ENCODE measurements at places on chromosomes 16 and 17. TPM values are rescaled to one million over a fixed set of nuclear protein-coding genes. Genes with fewer than 3 reads are reported as not detected.

Gene TP53TG3D
- total RNA-seq: not detected

DNA sequence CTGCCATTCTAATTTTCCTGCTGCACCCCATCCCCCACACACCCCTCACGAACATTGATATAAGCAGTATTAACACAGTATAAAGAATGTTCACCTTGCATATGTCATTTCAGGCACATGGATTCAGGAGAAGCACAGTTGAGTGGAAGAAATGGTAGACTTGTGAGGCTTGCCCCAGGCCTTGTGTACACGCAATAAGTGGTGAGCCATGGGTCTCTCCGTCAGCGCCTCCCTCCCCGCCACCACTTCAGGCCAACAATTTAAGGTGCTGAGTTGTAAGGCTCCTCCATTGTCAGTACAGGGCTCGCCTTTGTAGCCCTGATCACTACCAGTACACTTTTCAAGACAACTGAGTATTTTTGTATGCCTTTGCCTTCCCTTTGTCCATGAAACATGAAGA, 12.2 kb upstream of the CLEC18C start:
- no peaks in the 10 kb centered on the region for H3K27me3 ChIP-seq
- H3K4me3 ChIP-seq: no peak overlapping the region
- H3K36me3 ChIP-seq: peaks cover 20% of the 10 kb centered on the region
- no peaks in the 10 kb centered on the region for H3K4me1 ChIP-seq
- H3K27ac ChIP-seq: no peak overlapping the region
- no peak for DNase-seq

DNA sequence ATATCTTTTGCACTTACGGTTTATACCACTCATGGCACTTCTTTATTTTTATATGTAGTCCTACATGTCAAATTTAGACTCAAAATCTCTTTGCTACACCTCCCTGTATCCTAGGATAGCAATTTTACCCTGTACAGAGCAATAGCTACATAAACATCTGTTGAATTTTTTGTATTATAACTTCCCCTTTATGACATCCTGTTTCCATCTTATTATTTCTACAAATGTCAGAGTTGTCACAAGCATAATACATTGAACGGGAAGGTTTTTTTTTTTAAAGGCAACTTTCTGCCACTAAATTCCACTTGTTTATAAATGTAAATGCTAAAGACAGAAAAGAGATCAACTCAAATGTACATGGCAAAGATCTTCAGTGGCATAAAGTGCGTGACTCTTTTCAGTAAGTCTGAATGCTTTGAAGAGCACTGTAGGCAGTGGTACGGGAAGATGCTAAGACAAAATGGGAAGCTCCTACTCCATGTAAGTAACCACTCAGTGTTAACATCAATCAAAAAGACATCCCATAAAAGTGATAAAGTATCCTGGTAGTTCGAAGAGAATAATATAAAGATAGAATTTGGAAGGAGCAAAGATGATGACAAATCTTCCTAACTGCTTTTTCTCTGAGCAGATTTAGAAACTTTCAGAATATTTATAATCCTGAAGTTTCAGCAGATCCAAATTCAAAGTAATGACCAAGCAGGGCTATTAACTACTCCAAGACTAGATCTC, 26.8 kb downstream of the GNA13 start:
- no peak overlapping the region for H3K4me3 ChIP-seq
- no peak for DNase-seq
- peaks cover 38% of the 10 kb centered on the region for H3K36me3 ChIP-seq
- H3K27me3 ChIP-seq: no peaks in the 10 kb centered on the region
- H3K27ac ChIP-seq: no peak overlapping the region

GRCh38 chr17:5128905-5129535, 13.2 kb downstream of the USP6 start:
- H3K27ac ChIP-seq: no peak overlapping the region
- DNase-seq: no peak
- H3K4me1 ChIP-seq: no peaks in the 10 kb centered on the region

Gene PYCARD
- total RNA-seq: 99.5 TPM

DNA sequence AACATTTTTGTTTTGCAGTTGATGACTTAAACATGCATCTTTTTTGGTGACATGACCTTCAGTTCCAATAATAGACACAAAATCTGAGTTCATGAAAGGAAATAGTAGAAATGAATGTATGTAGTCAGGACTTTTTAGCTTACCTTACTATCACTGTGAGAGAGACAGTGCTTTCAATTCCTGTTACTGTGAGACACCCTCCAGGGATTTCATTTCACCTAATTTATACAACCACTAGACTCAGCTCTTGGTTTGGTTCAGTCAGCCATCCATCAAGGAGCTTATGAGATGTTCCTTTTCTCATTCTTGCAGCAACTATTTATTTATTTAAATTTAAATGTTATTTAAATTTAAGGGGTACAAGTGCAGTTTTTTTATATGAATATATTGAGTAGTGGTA, 77.9 kb downstream of the MAP2K4 start:
- DNase-seq: no peak
- no peaks in the 10 kb centered on the region for H3K4me1 ChIP-seq
- no peak overlapping the region for H3K27ac ChIP-seq

DNA sequence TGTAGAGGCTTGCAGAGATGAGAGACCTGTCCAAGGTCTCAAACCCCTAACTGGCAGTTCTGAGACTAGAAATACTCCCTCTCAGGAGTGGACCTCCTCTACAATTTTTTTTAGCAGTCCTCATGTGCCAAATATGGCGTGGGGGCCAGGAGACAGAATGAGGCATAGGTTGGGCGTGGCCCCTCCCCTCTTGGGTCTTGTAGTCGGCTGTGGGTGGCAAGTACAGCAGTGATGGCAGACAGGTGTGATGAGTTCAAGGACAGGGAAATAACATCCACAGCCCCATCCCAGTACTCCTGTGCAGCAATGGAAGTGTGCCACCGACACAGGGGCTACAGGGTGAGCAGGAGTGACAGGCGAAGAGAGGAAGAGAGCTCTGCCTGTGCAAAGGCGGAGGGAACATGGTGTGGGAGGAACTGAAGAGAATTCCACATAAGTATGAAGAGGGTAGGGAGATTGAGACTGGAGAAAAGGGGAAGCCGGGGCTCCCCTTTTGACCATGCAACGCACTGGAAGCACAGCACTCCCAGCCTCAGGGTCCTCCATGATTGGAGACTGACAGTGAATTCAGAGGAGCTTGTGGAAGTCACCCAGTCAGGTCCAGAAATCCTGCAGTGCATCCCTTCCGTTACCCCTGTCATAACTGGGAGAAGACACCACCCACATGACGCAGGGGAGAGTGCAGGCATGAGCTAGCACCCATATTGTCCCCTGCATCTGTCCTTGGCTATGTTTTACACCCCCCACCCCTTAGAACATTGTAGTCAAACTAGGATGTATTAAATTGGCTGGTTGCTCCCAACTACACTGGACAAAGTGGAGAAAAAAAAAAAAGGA, 14.8 kb upstream of the CETP start:
- H3K4me3 ChIP-seq: no peak overlapping the region
- DNase-seq: no peak
- peaks cover 32% of the 10 kb centered on the region for H3K4me1 ChIP-seq
- no peaks in the 10 kb centered on the region for H3K27me3 ChIP-seq
- peaks cover 30% of the 10 kb centered on the region for H3K36me3 ChIP-seq

DNA sequence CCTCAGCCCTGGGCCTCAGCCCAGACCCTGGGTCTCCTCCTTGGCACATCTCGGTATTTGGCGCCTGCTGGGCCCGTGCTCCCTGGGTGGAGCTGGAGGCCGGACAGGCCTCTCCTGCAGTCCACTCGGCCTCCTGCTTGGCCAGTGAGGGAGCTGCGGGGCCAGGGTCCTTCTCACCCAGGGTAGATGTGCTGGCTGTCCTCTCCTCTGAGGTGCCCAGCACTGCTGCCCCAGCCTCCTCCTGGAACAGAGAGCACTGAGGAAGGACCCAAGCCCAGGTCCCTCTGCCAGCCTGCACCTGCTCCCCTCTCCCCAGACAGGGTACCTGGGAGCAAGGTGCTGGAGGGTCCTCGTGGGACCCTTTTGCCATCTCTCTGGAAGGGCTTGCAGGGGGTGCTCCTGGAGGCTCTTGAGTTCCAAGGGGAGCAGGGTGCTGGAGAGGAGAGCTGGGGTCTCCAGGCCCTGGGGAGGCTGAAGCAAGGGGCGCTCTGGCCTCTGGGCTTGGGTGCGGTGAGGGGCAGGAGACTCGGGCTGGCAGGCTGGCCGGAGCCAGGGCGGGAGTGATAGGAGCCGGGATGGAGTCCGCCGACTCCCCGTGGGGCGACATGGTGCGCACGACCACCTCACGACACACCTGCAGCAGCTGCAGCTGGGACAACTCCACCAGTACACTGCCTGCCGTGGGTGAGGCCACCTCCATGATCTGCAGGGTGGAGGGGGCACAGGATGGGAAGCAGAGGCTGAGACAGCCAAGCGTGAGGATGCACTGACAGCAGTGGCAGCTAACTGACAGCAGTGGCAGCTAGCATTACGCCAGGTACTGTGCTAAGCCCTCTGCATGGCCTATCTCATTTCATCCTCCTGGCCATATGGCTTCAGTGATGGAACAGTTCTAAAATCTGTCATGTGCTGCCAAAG, 17.8 kb downstream of the TSPOAP1 start:
- H3K36me3 ChIP-seq: peaks cover 13% of the 10 kb centered on the region
- no peak overlapping the region for H3K4me3 ChIP-seq
- H3K4me1 ChIP-seq: no peaks in the 10 kb centered on the region
- no peaks in the 10 kb centered on the region for H3K27me3 ChIP-seq

DNA sequence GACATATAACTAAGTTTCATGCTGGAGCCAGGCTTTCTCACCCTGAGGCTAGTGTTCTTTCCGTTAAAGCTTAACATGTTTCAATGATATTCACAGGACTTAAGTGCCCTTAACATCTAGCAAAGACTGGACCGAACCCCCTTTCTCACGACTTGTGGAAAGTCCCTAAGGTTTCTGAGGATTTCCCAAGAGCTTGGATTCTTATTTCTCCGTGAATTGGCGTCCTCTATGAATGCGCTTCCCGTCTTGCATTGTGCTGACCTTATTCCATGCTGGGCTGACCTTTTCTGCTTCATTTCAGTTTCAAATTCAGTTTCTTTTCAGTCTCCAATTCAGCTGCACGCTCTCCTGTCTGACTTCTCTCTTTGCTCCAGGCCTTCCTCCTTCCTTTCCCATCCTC, 206.4 kb downstream of the HS3ST3A1 start:
- H3K4me3 ChIP-seq: no peak overlapping the region
- H3K27ac ChIP-seq: no peak overlapping the region
- no peaks in the 10 kb centered on the region for H3K4me1 ChIP-seq
- no peak for DNase-seq

Gene CES5A
- total RNA-seq: not detected

GRCh38 chr17:77042476-77043231, 98.1 kb upstream of the SEC14L1 start:
- DNase-seq: no peak
- H3K27ac ChIP-seq: no peak overlapping the region
- no peak overlapping the region for H3K4me3 ChIP-seq
- no peaks in the 10 kb centered on the region for H3K36me3 ChIP-seq

DNA sequence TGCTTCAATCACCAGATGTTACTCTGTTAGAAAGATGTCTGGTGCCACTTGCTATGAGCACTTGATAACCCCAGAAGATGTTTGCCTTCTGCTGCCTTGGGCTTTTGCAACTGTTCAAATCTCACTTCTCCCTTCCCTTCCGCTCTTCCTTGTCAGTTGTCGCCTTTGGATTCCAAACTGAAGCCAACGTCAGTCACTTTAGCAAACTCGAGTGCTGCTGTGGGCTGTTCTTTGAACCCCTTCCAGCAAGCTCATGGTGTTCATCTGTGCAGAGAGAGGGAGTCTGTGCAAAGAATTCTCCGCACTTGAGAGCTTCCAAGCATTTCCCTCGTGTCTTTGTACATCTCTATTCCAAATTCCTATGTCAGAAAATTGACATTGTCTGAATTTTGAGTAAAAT, 879.4 kb downstream of the CDH11 start:
- H3K4me1 ChIP-seq: no peaks in the 10 kb centered on the region
- no peaks in the 10 kb centered on the region for H3K27me3 ChIP-seq
- H3K36me3 ChIP-seq: no peaks in the 10 kb centered on the region

Gene WNT3
- total RNA-seq: not detected

GRCh38 chr17:67431249-67432015, 54.4 kb downstream of the PITPNC1 start:
- no peaks in the 10 kb centered on the region for H3K27me3 ChIP-seq
- peaks cover 73% of the 10 kb centered on the region for H3K4me1 ChIP-seq
- peak overlapping the region; percentile 20 for H3K4me3 ChIP-seq
- DNase-seq: no peak
- H3K36me3 ChIP-seq: peaks cover 32% of the 10 kb centered on the region

DNA sequence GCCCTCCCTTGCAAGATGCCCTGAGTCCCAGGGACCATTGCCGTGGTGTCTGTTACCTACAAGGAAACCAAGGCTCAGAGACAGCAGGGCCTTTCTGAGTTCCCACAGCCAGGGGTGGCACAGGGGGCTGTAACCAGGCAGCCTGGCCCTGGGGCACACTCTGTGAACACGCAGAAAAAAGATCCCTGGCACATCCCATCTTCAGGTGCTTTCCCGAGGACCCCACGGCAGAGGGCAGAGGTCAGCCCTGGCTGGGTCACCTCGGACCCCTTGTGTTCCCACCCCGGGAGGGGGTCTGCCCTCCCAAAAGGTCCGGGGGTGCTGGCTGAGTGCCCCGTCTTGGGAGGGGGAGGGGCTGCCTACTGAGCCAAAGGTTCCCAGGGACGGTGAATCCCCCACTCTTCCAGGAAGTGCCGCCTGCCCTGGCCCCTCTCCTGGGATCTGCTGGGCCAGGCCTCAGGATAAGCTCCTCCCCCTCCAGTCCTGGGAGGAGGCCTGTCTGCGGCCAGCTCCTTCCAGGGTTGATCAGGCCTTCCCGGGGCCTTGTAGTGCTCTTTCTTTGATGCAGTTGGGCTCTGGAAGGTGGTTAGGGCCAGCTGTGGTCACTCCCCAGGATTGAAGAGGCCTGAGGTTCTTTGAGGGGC, 8.1 kb downstream of the GLIS2 start:
- no peak overlapping the region for H3K4me3 ChIP-seq
- H3K36me3 ChIP-seq: no peaks in the 10 kb centered on the region

GRCh38 chr16:14302399-14303181, 231.5 kb downstream of the MRTFB start:
- DNase-seq: no peak
- peaks cover 12% of the 10 kb centered on the region for H3K4me1 ChIP-seq
- H3K27ac ChIP-seq: no peak overlapping the region
- H3K4me3 ChIP-seq: peak overlapping the region; percentile 72
- H3K36me3 ChIP-seq: no peaks in the 10 kb centered on the region

- H3K4me3 ChIP-seq: no peak overlapping the region
- no peak overlapping the region for H3K27ac ChIP-seq
- DNase-seq: no peak
- no peaks in the 10 kb centered on the region for H3K36me3 ChIP-seq
- H3K4me1 ChIP-seq: peaks cover 16% of the 10 kb centered on the region
These were observed 294.9 kb upstream of the FOXF1 start for GRCh38 chr16:86215233-86215978.

Gene CDRT4
- total RNA-seq: 6.2 TPM

- peaks cover 36% of the 10 kb centered on the region for H3K4me1 ChIP-seq
- peaks cover 9% of the 10 kb centered on the region for H3K27me3 ChIP-seq
- peak overlapping the region; percentile 99 for H3K4me3 ChIP-seq
- no peaks in the 10 kb centered on the region for H3K36me3 ChIP-seq
These were observed 902 bp downstream of the SCRN2 start for GRCh38 chr17:47840001-47840741.

All from activated CD8-positive, alpha-beta T cell treated with anti-CD3 and anti-CD28 coated beads, Interleukin-2, amount 10 ng/mL, durations not matched to agents 7 days and 5 days (primary cell).